ENCODE measurements at places on chromosomes 11 and 22.

DNA sequence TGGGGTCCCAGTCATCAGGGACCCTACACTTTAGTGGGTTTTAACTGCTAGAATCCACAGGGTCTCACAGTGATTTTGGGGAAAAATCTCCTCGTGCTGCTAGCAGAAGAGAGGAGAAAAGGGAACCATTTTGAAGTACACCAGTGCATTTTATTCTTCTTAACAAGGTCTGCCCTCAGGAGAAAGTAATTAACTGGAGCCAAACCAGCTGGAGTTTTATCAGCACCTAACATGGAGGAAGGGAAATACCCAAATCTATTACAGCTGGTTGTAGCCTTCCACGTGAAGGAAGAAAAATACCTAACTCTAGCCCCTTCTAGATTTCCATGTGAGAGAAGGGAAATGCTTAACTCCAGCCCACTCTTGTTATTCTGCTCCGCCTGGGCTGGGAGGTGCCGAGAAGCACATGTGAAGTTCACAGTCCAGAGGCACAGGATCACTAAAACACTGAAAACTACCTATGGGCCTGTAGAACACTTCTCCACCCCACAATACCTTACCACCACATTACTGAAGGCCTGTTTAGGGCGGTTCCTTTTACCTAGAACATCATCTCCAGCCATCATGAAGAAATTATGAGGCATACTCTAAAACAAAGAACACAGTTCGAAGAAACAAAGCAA lies 31.3 kb upstream of the TEAD1 start:
- DNase-seq, result no peak

DNA sequence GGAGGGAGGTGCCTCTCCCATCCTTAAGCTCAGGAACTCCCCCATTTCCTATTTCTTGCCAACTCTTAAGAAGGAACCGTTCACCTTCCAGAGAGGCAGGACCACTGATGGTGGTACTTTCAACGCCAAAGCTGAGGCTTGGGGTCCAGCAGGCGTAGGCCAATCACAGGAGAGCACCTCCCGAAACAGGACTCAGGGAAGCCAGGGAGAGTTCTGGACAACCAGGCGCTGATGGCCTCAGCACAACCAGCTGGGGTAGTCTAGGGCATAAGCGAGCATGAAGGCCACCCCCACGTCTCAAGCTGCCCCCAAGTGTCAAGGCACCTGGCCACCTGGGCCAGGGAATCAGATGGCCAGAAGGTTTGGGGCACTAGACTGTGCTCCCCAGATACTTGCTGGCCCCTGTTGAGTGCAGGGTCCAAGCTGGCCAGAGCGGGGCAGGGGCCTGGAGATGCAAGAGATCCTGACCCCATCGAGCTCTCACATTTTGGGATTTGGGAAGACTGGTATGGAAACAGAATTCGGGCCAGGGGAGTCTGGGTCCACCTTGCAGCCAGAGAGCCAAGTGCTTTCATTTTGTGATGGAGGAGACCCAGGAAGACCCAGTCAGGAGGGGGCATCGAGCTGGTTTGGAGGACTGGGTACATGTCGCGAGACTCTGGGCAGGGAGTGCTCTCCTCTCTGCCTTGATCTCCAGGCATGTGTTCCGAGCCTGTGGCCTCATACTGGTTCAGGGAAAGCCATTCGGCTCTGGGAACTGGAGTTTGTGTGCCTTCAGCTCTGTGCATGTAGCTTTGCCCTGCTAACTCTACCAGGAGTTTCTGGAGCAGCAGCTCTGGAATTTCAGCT lies 926 bp downstream of the CD6 start:
- DNase-seq, result peak; percentile 54

DNA sequence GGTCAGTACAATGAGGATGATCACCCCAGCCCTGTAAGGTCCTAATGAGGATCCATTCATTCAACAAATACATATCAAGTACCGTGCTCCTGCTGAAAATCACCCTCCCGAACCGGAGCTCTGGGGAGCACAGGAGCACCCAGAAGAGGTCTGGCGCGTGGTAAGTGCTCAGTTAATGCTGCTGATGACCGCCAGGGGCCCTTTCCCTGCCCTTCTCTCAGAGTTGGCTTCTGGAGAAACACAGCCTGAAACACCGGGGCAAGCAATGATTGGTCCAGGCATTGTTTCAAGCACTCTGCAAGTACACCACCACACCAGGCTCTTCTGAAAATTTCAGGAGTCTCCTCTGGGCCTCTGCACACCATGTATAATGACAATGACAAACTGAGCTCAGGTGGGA lies 3.8 kb upstream of the CCDC86 start:
- DNase-seq, result no peak

DNA sequence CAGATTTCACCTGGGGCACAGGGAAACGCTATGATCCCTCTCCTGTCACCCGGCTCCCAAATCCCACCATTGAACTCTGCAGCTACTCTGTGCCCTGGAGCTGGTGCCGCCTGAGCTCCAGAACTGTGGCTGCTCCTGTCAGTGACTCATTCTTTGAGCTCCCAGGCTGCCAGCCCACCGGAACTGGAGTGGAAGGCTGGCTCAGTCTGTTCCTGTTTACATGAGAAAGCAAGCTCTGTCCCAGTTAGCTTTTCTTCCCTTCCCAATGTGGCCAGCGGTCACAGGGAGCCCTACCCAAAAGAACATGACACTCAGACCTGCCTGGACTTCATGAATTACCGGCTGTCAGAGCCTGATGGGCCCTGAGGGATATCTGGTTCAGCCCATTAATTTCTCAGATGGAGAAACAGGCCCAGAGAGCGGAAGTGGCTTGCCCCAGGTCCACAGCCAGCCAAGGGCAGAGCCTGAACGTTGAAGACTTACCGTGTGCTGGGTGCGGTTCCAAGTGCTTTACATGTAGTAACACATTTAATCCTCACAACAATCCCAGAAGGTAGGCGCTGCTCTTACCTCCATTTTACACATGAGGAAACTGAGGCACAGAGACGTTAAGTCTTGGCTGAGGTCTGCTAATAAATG lies 23.8 kb upstream of the IGSF22 start:
- DNase-seq, result no peak

DNA sequence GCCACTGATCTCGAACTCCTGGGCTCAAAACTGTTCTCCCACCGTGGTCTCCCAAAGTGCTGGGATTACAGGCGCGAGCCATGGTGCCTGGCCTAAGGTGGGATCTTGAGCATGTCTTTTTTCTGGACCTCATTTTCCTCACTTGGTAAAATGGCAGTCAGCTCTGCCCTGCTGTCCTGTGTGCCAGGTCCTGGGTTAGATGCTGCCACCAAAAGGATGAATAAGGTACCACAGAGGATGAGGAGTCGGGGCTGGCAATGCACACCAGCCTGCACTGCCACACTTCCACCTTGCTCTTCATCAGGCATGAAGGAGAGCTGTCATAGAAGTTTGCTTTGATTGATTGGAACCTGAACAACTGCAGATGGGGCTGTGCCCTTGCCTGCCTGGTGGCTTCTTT lies 32.3 kb downstream of the ACO2 start:
- peak; percentile 36 for DNase-seq

- peak; percentile 27 for DNase-seq
Measured at GRCh38 chr11:111531687-111532364, 8.7 kb upstream of the LAYN start.

- DNase-seq, result no peak
Measured at GRCh38 chr22:40392618-40393017, 22.2 kb downstream of the SGSM3 start.

DNA sequence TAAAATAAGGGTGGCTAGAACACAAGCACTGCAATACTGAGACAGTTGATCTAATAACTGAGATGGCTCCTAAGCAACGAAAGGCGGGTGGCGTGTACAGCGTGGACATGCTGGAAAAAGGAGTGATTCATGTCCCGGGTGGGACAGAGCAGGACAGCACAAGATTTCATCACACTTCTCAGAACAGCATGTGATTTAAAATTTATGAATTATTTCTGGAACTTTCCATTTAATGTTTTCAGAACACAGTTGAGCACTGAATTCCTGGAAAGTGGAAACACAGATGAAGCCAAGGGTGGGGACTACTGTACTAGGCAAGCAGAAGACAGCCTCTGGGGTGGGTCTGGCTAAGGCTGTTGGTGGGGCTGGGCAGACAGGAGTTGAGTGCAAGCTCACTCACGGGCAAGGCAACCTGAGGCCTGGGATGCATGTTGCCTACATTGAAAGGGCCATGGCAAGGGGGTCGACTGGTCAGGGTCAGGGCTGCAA lies 165.6 kb upstream of the DDI1 start:
- no peak for DNase-seq

GRCh38 chr11:92811341-92811740 lies 158.1 kb upstream of the MTNR1B start:
- DNase-seq, result no peak

- DNase-seq, result no peak
Measured at GRCh38 chr22:18079706-18080233, 2.0 kb downstream of the PEX26 start.

DNA sequence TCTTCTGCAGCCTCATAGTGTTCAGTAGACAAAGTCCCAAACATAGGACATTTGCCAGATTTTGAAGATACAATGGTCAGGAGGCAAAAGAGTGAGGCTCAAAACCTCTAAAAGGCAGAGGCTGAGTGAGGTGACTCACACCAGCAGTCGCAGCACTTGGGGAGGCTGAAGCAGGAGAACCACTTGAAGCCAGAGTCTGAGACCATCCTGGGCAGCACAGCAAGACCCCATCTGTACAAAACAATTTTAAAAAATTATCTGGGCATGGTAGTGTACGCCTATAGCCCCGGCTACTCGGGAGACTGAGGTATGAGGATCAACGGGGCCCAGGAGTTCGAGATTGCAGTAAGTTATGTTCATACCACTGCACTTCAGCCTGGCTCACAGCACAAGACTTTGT lies 14.2 kb upstream of the ZFTA start:
- no peak for DNase-seq

DNA sequence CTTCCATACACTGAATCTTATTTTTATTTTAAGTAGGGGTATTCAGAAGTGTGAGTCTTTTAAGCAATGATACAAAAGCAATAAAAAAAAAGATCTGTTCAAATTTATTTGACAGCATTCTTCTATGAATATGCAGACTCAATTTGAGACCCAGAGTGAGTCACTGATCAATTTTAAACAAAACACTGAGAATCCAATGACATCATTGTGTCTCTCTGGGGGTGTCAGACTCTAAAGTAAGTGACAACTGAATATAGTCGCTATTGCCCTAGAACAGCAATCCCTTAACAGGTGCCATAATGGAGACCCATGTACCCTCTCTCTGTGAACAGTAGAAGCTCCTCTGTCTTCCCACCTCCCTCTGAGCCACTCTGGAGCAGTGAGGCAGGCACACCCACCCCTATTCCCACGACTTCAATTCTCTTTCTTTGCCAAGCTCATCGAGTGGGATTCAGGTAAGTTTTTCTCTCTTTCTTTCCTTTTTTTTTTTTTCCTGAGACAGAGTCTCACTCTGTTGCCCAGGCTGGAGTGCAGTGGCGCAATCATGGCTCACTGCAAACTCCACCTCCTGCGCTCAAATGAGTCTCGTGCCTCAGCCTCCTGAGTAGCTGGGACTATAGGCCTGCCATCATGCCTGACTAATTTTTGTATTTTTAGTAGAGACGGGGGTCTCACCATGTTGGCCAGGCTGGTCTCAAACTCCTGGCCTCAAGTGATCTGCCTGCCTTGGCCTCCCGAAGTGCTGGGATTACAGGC lies 5.1 kb upstream of the RPS3 start:
- DNase-seq, result no peak

DNA sequence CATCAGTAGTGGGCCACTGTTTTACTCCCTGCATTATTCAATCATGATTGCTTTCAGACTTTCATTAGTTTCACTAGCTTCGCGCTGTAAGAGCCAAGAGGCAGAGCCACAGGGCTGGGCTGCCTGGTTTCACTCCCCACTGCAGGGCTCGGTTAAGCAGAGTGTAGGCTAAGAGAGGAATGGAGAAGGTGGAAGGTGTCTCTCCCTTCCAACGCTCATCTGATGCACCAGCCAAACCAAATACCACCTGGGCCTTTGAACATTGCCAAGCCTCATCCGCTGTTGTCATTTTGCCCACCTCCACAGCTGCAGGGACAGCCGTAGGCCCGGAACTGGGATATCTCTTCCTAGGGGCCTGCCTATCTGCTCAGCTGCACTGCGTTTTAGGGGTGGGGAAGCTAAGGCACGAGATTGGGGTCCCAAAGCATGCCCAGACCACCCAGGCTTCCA lies 480 bp upstream of the SMARCB1 start:
- DNase-seq, result no peak

GRCh38 chr11:26247340-26247739 lies 84.6 kb upstream of the ANO3 start:
- no peak for DNase-seq

DNA sequence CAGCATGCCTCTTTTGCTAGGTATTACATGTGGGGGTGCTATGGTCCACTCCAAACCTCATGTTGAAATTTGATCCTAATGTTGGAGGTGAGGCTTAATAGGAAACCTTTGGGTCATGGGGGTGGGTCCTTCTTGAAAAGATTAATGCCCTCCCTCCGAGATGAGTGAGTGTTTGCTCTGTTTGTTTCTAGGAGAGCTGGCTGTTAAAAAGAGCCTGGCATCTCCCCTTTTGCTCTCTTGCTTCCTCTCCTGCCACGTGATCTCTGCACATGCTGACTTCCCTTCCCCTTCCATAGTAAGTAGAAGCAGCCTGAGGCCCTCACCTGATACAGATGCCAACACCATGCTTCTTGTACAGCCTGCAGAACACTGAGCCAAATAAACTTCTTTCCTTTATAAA lies 104.5 kb downstream of the FAT3 start:
- DNase-seq, result no peak

DNA sequence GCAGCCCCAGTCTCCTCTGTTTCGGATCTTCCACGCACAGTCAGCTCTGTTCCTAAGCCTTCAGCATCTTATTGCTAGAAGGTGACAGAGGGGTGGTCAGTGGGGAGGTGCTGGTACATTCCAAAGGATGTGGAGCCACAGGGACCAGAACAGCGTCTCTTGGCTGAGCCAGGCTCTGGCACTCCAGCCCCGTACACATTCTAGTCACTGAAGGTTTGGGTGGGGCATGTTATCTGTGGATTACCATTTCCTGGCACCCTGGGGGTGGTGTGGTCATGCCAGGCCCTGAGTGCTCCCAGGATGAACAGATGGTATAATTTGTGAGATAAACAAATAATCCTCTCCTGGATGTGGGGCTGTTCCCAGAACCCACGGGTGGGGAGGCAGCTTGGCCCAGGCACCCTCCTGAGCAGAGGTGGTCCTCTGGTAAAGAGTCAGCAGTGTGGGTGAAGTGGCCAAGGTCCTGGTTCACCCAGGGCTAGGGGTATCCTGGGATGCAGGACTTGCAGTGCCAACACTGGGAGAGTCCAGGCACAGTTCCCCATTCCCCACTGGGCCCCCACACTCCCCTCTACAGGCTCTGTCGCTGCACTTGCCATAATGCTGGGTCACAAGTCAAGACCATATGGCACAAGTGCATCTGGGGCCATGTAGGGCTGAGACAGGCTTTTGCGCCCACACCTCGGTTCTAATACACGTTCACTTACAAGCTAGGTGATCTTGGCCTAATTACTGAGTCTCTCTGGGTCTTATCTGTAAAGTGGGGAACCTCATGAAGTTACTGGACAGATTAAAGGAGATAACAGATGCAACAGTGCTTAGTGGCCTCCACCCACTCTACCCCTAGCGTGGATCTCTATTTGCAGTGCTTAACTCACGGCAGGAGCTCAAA lies 33.0 kb downstream of the DKK3 start:
- no peak for DNase-seq

- no peak for DNase-seq
Measured at GRCh38 chr22:45399712-45400445, 13.5 kb downstream of the SMC1B start.

Measured in CD4-positive, alpha-beta T cell treated with Interleukin-17A for 1 hour (primary cell).